ENCODE measurements at places on chromosomes 4 and X.

GRCh38 chr4:109708990-109709389 lies 5.7 kb upstream of the CASP6 start:
- DNase-seq = no peak

- no peak for DNase-seq
These were observed 10.5 kb downstream of the DCAF8L2 start for GRCh38 chrX:27600686-27601085.

GRCh38 chr4:73725985-73726384 lies 14.4 kb upstream of the CXCL8 start:
- DNase-seq = no peak

- DNase-seq = no peak
These were observed 106.2 kb upstream of the RAPGEF2 start for GRCh38 chr4:158996669-158997074.

DNA sequence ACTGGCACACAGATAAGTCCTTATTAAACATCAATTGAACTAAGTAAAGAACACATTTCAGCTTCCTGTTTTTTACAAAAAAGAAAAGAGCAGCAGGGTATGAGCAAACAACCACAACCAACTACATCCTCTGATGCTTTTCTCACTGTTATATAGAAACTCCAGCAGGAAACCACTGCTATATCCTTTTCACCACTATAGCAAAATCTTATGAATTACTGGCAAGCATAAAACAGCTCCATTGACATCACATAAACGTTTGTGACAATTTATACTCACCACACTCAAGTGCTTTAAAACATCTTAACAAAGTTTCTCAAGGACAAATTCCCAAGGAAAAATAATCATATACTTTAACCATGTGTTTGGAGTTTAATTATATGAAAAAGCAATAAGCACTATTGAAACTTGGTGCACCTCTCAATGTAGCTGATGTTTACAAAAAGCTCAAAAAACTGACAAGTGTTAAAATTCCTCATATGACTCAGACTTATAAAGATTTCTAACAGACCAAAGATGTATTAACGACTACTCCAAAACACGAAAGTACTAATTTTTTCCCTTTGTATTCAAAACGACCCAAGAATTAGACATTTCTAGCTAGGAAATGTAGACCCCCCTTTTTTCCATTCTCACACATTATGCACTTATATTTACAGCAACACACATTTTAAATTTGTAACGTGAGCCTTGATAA lies 12.9 kb downstream of the GPRIN3 start:
- DNase-seq = no peak

GRCh38 chr4:153676486-153676885 lies 7.6 kb upstream of the TLR2 start:
- DNase-seq = no peak

- no peak for DNase-seq
These were observed 71.0 kb downstream of the AFF1 start for GRCh38 chr4:87005690-87006425.

- DNase-seq = no peak
These were observed 52.0 kb downstream of the RASL11B start for GRCh38 chr4:52914051-52914605.
